ENCODE measurements at places on chromosomes 4 and X. TPM values are rescaled to one million over a fixed set of nuclear protein-coding genes. Genes with fewer than 3 reads are reported as not detected.

GRCh38 chr4:81724925-81725329 lies 253.2 kb upstream of the RASGEF1B start:
- peak; percentile 61 for DNase-seq

Gene DCAF12L2
- 0.08 TPM for total RNA-seq

DNA sequence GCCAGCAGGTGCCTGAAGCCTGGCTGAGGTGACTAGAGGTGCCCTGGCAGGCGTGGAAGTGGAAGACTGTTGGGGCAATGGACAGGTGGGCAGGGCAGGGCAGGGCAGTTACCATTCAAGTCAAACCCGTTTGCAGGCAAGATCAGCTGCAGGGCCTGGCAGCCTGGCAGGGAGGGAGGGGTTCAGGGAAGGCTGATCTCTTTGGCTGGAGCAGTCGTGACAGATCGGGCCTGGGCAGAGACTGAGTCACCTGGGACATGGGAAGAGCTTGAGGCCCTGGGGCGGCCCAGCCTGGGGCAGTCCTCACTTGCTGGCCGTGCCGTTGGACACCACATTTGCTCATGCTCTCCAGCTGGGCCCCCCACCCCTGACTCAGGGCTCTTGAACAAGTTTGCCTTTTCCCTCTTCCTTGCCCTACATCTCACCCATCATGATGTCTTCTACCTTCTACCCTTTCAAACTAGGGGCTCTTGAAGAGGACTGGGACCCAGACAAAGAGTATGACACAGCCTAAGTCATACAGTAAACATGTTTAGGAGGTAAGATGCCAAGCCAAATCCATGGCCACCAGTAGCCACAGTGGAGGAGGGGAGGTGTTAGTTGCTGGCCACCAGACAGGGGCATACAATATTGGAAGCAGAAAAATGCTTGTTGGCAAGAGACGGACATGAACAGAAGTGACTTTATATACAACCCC lies 2.0 kb upstream of the ZNF185 start:
- no peak for DNase-seq

Gene AP1S2
- total RNA-seq, result 83.4 TPM

Gene DCAF8L2
- total RNA-seq, result not detected

Gene ARX
- not detected for total RNA-seq

DNA sequence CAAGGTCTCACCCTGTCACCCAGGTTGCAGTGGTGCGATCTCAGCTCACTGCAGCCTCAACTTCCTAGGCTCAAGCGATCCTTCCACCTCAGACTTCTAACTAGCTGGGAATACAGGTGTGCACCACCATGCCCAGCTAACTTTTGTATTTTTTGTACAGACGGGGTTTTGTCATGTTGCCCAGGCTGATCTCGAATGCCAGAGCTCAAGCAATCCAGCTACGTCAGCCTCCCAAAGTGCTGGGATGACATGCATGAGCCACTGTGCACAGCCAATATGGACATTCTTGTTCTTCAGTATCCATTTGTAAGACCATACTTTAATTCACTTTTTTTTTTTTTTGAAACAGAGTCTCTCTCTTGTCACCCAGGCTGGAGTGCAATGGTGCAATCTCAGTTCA lies 3.5 kb upstream of the CCNI start:
- DNase-seq, result no peak

GRCh38 chrX:71095981-71096759 lies 519 bp downstream of the FOXO4 start:
- DNase-seq, result no peak

GRCh38 chr4:73650250-73650649 lies 30.0 kb upstream of the RASSF6 start:
- no peak for DNase-seq

DNA sequence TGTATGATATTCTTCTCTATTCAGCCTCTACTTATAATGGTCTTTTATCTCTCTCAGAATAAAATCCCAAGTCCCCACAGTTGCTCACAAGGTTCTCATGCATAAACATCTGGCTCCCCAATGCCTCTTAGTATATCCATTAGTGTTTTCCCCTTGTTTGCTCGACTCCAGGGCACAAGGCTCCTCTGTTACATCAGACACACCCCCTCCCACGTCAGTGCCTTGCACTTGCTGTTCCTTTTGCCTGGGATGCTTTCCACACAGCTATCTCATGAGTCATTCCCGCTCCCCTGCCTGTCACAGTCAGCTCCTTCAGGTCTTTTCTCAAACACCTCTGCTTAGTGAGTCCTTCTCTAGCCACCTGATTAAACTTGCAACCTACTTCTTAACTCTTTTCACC lies 260.2 kb downstream of the IL1RAPL1 start:
- DNase-seq, result peak; percentile 32

Data from left cardiac atrium (tissue), 4 donors.